Esophagus squamous epithelium (tissue), 5 donors: ENCODE measurements at places on chromosomes 13 and 19. TPM values are rescaled to one million over a fixed set of nuclear protein-coding genes. Genes with fewer than 3 reads are reported as not detected.

FGF22 gene
- 0.38 TPM for total RNA-seq

- DNase-seq = no peak
Measured at GRCh38 chr13:107678075-107678689, 537.2 kb downstream of the LIG4 start.

GRCh38 chr19:11423791-11424181 lies 4.7 kb upstream of the RGL3 start:
- no peak for DNase-seq

GRCh38 chr19:28242317-28242927 lies 970.5 kb downstream of the UQCRFS1 start:
- no peak for DNase-seq

TRPM4 gene
- total RNA-seq = 7.6 TPM

GRCh38 chr13:79837741-79838450 lies 356.9 kb downstream of the NDFIP2 start:
- no peak for DNase-seq

SBK3 gene
- 0.22 TPM for total RNA-seq

- no peak for DNase-seq
Measured at GRCh38 chr19:3826163-3826562, 40.0 kb upstream of the MATK start.

DNA sequence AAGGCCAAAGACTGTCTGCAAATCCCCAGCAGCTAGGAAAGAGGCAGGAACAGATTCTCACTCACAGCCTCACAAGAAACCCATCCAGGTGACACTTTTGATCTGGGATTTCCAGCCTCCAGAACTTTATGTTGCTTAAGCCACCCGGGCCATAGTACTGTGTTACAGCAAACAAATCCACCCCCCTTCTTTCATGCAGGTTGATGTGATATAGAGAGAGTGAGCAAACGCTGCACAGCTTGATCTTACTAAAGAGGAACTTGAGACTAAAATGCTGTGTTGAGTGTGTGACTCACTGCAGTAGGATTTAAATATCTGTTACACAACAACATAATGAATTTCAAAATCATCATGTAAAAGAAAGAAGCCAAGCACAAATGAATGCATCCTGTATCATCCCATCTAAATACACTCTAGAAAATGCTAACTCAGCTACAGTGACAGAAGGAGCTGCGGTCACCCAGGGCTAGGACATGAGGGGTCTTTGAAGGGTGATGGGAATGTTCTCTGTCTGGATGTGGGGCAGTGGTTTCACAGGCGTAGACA lies 32.2 kb downstream of the RCBTB2 start:
- no peak for DNase-seq

TSSK6 gene
- total RNA-seq = 0.83 TPM

DNA sequence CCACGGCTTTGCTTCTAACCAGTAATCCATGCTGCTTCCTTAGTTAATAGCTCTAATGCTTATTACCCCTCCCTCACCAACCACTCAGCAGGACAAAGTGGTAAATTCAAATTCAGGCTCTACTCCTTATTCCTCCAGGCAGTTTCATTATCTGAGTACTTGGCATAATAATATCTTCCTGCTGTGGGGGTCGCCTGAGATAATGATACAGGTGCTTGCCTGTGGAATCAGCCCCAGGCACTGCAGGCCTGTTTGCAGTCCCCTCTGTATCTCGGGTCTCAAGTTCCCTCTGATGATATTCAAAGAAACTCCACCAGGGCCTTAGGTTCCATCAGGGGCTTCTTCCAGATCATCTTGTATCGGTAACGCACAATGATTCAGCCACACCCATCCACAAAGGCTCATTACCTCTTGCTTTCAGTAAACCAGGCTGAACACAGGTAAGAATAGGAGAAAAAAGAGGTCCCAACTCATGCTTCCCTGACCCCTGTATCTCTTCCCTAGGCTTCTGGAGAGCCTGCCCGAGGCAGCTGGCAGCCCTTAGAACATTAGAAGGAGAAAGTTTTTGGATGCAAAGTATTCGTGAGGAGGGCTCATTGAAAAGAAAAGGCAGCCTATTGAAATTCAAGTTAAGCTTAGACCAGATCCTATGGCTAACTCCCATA lies 14.3 kb upstream of the FOXO1 start:
- DNase-seq = no peak

- DNase-seq = no peak
Measured at GRCh38 chr13:84896128-84896527, 903.1 kb downstream of the SLITRK6 start.

DNA sequence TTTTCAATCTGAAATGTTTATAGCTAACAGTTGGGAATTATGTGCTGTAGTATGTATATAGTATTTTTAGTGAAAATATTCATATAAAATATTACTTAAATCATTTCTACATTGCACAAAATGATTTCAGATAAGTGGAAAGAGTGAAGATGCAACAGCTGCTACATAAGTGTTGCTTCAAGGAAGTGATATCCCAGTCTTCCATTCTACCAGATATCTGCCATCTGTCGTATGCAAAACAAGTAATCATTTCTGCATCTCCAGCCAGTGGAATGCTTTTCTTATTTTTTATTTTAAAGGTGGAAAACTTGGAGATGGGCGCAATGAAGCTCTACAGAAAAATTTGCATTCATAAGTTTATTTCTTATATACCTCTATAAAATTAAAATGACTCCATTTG lies 152.5 kb upstream of the MAB21L1 start:
- no peak for DNase-seq

SLC7A10 gene
- total RNA-seq = not detected

DNA sequence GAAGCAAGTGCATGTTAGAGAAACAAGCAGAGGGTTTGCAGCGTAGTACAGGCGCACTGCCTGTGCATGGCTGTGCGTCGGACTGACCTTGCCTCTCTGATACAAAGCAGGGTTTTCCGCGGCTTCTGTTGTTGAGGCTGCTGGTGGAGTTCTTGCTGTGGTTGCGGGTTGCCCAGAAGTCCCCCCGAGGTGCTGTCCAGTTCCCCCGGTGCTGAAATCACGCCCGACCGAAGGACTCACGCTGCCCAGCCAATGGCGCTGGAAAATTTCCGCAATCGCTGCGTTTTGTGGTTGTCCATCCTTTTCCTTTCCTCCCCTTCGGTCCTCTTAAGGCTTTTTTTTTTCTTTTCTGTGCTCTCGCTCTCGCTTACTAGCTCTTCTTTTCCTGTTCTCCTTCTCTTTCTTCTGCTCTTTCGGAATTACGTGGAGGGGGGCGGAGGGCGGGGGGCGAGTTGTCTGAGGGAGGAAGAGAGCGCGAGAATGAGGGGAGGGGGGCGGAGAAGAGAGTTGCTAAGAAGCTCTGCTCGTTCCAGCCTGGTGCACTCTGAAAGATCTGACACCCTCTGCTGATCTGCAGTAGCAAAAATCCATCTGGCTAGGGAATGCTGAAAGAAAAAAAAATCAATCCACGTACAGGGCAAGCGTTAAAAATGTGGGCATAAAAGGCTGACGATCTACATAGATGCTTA lies at the start of gene SLITRK1:
Gene SLITRK1, minus strand, starts transcription at position 558 of the 689 bp plus-strand sequence. CDS start 967 bp downstream, outside the sequence.
- DNase-seq = no peak

- DNase-seq = no peak
Measured at GRCh38 chr13:94020426-94020825, 459.1 kb downstream of the DCT start.

GRCh38 chr19:57559008-57559403 lies 657 bp downstream of the ZNF550 start:
- no peak for DNase-seq

- DNase-seq = no peak
Measured at GRCh38 chr13:29067306-29067945, 247.3 kb downstream of the MTUS2 start.

DNA sequence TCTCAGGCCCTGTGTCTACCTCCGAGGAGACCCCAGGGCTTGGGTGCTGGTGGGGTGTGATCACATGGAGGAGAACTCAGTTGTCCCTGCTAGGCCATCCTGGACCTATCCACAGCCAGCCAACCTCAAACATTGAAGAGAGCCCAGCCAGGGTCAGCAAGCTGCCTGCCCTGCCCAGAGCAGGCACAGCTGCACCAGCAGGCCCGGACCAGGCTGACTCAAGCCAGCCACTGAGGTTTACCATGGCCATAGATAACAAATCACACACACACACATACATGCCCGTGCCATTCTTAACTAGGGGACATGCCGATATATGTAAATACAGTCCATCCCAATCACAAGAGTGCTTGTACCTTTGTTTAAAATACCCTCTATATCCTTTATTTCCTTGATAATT lies 8.1 kb downstream of the ARHGEF7 start:
- DNase-seq = no peak

DNA sequence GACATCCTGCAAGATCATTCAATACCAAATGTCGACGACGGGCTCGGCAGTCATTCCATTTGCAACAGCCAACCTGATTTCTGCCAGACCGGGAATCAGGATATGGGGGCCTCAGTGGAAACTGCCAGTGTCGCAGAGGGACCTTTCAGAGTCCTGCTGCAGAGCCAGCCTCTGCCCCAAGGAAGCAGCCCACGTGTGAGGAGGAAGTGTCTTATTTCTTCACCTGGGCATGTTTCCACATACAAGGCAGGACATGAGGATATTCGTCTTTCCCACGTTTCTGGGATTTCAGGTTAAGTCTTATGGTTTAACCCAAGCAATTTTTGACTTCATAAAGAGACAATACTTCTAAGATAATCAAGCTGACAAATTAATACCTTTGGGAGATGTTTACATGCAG lies 69.9 kb downstream of the ABCC4 start:
- no peak for DNase-seq

GRCh38 chr19:39436350-39436716 lies 584 bp upstream of the RPS16 start:
- DNase-seq = no peak

KLK1 gene
- not detected for total RNA-seq

DNA sequence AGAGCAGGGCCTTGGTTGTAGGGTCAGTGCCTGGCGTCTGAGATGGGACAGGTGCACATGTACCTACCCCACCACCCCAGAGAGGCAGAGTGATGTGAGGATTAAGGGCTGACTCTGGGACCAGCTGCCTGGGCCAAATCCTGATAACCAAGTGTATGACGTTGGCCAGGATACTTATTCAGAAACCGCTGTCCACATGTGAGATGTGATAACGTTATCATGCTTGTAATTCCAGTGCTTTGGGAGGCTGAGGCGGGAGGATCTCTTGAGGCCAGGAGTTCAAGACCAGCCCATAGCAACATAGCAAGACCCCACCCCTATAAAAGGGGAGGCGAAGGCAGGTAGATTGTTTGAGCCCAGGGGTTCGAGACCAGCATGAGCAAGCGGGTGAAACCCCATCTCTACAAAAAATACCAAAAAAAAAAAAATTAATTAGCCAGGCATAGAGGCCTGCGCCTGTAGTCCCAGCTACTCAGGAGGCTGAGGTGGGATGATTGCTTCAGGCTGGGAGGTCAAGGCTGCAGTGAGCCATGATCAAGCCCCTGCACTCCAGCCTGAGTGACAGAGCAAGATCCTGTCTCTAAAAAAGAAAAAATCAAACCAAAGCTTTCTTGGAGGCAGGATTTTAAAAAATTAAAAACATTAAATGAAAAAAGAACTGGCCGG lies 10.0 kb downstream of the ADGRE5 start:
- no peak for DNase-seq

GRCh38 chr13:43268632-43269031 lies 245.2 kb downstream of the DNAJC15 start:
- no peak for DNase-seq

STAP2 gene
- 131 TPM for total RNA-seq

NLRP7 gene
- total RNA-seq = not detected

DNA sequence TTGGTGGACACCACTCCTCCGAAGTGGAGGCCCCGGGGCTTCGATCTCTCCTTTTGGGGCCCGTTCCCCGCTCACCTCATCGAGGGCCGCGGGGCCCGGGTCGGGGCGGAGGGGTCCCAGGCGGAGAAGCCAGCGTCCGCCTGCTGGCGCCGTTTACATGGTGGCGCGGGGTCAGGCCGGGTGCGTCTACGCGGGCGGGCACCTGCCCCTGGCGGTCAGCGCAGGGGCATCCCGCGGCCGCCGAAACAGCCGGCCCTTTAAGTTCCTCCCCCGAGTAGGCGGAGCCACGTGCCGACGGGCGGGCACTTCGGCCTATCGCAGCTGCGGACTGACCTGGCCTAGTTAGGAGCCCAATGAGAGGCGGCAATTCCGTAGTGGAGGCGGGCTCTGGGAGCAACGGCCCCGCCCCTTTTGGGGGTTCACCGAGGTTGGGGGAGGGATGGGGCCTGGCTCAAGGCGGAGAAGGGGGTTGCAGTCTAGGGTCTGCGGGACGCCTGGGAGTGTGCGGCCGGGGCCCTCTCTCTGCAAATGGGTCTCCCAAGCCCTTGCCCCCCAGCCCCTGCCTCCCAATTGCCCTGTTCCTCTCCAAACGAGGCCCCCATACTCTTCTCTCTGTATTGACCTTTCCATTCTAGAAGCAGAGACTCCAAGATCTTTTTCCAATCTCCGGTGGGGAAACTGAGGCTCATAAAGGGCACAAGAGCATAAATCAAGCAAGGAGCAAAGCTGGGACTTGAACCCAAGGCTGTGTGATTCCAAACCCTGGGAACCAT lies at the start of gene ABHD8:
Gene ABHD8, minus strand, starts transcription at position 259 of the 773 bp plus-strand sequence. CDS start 1,809 bp downstream, outside the sequence.
- DNase-seq = peak; percentile 68

DNA sequence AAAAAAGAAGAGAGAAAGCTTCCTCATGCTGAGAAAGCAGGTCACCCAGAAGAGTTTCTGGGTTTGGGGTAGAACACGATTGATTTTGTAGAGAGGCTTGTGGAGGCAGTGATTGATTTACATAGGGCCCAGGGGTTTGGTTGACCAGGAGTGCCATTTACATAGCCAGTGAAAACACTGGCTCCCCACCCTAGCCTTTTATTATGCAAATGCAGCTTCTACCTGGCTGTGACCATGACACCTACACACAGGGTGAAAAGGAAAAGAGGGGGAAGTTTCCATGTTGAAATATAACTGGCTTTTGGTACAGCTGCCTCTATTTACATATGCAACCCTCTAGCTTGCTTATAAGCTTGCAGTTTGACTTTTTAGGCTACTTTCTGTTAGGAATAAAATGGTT lies 62.0 kb downstream of the ZNF100 start:
- DNase-seq = no peak

CDX2 gene
- not detected for total RNA-seq

GRCh38 chr13:23794267-23795161 lies 94.7 kb downstream of the MIPEP start:
- no peak for DNase-seq

PGLYRP1 gene
- not detected for total RNA-seq

DNA sequence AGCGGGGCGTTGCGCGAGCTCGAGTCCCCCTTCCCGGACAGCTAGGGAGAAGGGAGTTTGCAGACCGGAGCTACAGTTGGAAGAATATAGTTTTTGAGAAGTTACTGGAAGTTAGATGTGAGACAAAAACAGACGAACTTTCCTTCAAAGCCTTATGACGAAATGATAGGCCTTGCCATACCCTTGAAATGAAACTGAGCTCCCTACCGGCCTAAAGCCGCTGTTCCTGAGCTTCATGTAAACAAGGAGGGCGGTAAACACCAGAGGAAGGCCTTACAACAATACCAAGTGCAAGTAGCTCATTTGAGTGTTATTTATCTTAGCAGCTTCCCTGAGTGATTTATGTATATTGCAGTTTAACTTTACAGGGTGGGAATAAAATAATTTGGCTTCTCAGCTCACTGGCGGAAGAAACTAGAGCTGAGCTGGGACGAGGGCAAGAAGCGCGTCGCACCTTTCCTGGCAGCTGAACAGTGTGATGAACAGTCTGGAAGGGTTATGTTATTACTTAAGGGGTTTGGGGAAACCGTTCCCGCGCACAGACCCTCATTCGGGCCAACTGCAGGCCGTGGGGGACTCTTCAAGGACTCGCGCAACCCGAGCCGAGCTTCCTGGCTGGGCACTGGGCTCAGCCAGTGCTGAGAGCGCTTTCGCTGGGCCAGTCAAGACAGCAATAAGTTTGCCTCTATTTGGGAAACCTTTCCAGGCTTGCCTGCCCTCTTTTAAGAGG lies 111.2 kb downstream of the KCNRG start:
- DNase-seq = no peak

NTN5 gene
- not detected for total RNA-seq
